ENCODE measurements at places on chromosomes 7 and 10. TPM values are rescaled to one million over a fixed set of nuclear protein-coding genes. Genes with fewer than 3 reads are reported as not detected.

GRCh38 chr7:158348446-158348845, 239.2 kb downstream of the PTPRN2 start:
- no peaks in the 10 kb centered on the region for H3K4me1 ChIP-seq
- H3K36me3 ChIP-seq = no peaks in the 10 kb centered on the region
- no peak overlapping the region for H3K4me3 ChIP-seq
- no peak overlapping the region for H3K27ac ChIP-seq
- DNase-seq = no peak
- no peaks in the 10 kb centered on the region for H3K27me3 ChIP-seq

DNA sequence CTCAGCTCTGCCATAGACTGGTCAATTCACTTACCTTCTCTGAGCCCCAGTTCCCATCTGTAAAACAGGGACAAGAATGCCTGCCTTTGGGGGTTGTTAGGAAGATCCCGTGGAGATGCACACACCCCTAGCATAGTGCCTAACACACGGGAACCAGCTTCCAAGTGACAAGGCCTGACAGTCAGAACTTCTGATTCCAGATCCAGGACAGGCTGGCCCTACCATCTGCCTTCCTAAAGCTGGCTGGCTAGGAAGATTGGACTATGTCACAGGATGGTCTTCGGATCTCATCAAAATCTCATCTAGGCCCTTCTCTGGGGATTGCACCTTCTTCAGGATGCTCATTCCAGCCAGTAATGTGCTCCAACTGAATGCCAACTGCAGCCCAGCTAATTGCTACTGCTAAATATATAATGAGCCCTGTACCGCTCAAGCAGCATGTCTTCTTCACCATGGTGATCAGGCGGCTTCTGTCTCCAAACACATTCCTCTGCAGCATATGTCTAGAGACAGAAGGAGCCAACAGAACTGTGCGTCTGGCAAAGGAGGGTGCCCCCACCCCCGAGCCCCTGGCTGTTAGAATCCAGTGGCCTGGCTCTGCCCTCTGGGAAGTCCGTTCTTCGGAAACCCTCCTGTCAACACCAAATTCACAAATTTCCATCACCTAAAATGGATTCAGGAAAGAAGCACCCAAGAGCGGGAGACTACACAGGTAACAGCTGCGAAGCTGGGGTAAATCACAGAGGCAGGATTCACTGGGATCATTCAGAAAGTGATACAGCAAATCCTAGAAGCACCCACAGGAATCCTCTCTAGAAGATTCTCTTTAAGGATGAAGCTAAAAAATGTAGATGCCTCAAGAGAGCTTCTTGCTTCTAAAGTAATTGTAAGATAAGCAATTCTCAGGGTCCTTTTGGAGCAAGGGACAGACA, 142.1 kb upstream of the EEPD1 start:
- no peaks in the 10 kb centered on the region for H3K4me1 ChIP-seq
- no peaks in the 10 kb centered on the region for H3K27me3 ChIP-seq
- H3K27ac ChIP-seq = no peak overlapping the region
- H3K4me3 ChIP-seq = no peak overlapping the region
- no peak for DNase-seq

The C10orf105 gene
- total RNA-seq = 0.07 TPM

The AVL9 gene
- 50.0 TPM for total RNA-seq

DNA sequence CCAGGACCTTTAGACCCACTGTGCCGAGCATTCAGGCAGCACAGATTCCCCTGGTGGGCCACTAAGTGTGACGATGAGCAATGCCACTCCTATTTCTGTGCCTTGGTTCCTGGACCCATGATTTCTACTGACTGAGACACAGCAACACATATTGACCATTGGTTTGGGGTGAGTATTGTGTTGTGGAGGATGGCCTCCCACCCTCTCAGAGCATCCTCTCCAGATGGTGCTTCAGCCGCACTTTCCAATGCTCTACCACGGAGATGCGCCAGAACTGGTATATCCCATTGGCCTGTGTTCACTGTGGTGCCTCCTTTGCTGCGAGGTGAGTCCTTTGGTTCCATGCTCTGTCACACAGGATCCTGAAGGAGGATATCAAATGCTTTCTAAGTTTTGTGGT, 10.1 kb upstream of the GDF10 start:
- no peak overlapping the region for H3K4me3 ChIP-seq
- H3K36me3 ChIP-seq = no peaks in the 10 kb centered on the region
- peak; percentile 1 for DNase-seq

- no peak overlapping the region for H3K27ac ChIP-seq
- H3K36me3 ChIP-seq = no peaks in the 10 kb centered on the region
- H3K27me3 ChIP-seq = no peaks in the 10 kb centered on the region
- no peaks in the 10 kb centered on the region for H3K4me1 ChIP-seq
- DNase-seq = peak; percentile 34
Observed at GRCh38 chr10:67779465-67780203, 58.4 kb downstream of the DNAJC12 start.

The ZNF438 gene
- total RNA-seq = 19.7 TPM

DNA sequence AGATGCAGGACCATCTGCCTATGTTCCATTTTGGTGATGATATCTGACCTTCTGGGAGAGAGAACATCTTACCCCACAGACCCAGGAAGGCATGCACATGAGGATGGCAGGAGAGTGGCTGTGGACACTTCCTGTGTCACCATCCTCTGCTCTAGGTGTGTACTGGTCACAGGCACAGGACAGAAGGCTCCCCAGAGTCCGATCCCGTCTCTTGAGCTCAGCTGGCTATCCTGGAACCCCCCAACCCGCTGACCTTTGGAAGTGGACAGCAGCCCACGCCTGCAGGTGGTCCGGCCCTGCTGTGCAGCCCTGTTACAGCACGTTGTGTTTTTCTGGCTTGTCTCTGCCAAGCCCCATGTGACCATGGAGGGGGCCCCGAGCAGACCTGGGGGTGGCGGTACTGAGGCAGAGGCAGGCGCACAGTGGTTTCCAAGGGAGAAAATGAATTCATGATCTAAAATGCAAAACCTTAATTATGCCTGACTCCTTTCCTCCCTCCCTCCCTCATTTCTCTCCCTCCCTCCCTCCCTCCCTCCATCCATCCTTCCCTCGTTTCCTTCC, 178.8 kb downstream of the CUX1 start:
- H3K27me3 ChIP-seq = no peaks in the 10 kb centered on the region
- H3K4me3 ChIP-seq = no peak overlapping the region
- DNase-seq = no peak
- no peak overlapping the region for H3K27ac ChIP-seq
- no peaks in the 10 kb centered on the region for H3K36me3 ChIP-seq

GRCh38 chr10:80153460-80153859, 20.9 kb downstream of the PLAC9 start:
- no peak overlapping the region for H3K4me3 ChIP-seq
- no peaks in the 10 kb centered on the region for H3K36me3 ChIP-seq
- peaks cover 9% of the 10 kb centered on the region for H3K4me1 ChIP-seq
- no peak for DNase-seq
- H3K27me3 ChIP-seq = no peaks in the 10 kb centered on the region
- no peak overlapping the region for H3K27ac ChIP-seq

DNA sequence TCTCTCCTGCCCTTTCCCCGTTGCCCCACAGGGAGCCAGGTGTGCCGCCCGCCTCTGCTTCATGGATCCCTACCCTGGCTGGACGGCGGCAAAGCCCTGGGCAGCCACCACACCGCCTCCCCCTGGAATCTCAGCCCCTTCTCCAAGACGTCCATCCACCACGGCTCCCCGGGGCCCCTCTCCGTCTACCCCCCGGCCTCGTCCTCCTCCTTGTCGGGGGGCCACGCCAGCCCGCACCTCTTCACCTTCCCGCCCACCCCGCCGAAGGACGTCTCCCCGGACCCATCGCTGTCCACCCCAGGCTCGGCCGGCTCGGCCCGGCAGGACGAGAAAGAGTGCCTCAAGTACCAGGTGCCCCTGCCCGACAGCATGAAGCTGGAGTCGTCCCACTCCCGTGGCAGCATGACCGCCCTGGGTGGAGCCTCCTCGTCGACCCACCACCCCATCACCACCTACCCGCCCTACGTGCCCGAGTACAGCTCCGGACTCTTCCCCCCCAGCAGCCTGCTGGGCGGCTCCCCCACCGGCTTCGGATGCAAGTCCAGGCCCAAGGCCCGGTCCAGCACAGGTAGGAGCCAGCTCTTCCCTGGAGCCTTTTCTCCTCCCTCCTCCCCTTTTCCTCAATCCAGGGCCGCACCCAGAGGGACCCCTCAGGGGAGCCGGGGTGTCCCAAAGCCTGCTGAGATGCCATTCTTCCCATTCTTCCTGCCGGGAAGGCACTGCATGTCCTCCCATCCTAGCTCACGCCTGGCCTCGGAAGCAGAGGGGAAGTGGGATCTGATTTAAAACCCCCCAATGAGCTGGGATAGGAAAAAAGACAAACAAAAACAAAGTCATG, 4.0 kb downstream of the GATA3 start:
- no peak overlapping the region for H3K27ac ChIP-seq
- peaks cover 5% of the 10 kb centered on the region for H3K4me1 ChIP-seq
- H3K27me3 ChIP-seq = peaks cover 8% of the 10 kb centered on the region
- no peak overlapping the region for H3K4me3 ChIP-seq

- H3K4me1 ChIP-seq = peaks cover 4% of the 10 kb centered on the region
- no peaks in the 10 kb centered on the region for H3K36me3 ChIP-seq
- DNase-seq = peak; percentile 63
- no peaks in the 10 kb centered on the region for H3K27me3 ChIP-seq
Observed at GRCh38 chr10:88154596-88155250, 291.3 kb downstream of the PTEN start.

DNA sequence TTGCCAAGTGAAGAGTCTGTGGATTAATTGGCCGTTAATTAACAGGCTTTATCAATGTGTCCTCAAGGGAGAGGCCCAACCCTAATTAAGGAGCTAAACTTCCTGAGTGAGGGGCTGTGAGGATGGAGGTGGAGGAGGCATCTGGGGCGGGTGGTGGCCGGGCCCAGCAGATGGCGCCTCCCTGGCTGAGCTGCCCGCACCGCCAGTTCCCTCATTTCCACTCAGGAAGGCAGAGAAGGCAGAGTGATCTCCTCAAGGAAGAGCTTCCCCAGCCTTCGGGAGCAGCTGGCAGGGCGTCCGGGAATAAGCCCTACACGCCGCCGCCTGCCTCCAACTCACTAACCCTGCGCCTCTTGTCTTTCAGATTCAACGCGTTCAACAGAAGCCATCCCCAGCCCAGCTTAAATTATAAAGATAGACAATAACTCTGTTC, 112.2 kb downstream of the CYTH3 start:
- DNase-seq = peak; percentile 76
- peak overlapping the region; percentile 63 for H3K27ac ChIP-seq
- no peaks in the 10 kb centered on the region for H3K27me3 ChIP-seq

GRCh38 chr7:95269640-95270039, 54.7 kb downstream of the PON1 start:
- H3K27me3 ChIP-seq = no peaks in the 10 kb centered on the region
- no peak overlapping the region for H3K4me3 ChIP-seq

DNA sequence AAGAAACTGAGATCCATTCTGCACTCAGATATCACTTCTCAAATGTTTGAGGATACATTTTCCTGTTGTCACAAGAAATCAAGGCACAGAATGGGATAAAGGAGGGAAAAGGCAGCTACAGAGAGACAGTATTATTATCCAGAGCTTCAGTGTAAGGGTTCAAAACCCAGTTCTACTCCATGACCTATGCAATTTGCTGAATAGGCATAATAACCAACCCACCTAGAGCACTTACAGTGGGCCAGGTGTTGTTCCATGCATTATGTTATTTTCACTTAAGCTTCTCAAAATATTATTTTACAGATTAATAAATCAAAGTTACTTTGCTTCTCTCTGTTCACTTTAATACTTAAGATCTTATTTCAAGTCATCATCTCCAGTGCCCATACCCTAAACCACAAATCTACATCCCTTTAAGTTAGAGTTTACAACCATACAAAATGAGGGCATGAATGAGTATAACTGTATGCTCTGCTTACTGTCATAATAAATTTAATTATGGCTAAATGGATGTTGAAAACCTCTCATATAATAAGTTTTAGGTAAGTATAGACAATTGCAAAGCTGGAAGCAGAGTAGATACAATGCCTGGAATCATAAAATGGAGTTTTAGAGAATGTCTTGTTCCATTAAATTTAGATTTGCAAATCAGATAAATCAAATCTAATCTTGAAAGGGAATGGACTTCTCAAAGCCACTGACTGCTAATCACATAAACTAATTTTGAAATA, 28.1 kb upstream of the PCLO start:
- no peaks in the 10 kb centered on the region for H3K27me3 ChIP-seq
- H3K4me3 ChIP-seq = no peak overlapping the region
- H3K4me1 ChIP-seq = no peaks in the 10 kb centered on the region
- DNase-seq = no peak

The CDHR1 gene
- not detected for total RNA-seq

The CCL24 gene
- not detected for total RNA-seq

DNA sequence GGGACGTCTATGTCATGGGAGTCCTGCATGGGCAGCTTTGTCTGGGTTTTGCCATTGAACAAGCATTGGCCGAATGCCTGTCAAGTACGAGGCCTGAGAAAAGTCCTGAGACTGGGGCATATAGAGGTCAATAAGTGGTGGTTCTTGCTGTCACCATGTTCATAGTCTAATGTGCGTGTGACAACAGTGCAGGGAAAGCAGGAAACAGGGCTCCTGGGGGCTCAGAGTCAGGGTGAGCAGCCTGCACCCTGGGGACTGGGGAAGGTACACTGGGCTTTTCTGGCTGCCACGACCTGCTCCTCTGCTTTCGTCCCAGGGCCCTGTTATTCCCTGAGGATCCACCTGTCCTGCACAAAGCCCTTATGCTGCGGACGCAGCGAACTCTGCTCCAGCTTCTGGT, 21.3 kb downstream of the FAM241B start:
- H3K27ac ChIP-seq = no peak overlapping the region
- H3K4me3 ChIP-seq = no peak overlapping the region
- H3K4me1 ChIP-seq = no peaks in the 10 kb centered on the region
- H3K36me3 ChIP-seq = no peaks in the 10 kb centered on the region
- no peak for DNase-seq

The HIP1 gene
- total RNA-seq = 27.0 TPM

The STAG3 gene
- total RNA-seq = 2.5 TPM

DNA sequence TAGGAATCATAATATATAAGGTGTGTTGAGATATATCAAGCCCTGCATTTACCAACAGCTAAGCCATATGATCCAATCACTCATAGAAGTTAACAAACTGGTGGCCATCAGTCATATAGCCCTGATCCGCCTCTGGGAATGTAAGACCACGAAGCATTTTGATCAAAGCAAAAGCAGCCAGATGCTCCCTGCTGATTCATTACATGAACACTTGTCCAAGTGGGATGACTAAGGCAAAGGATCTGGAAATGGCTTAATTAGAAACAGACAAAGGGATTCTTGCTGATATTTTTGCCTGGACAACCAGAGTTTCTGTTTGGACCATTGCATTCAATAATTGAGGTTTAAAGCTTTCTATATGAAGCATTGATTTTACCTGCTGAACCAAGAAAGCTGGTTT, 535.5 kb downstream of the GPAM start:
- H3K4me3 ChIP-seq = no peak overlapping the region
- no peak for DNase-seq
- H3K4me1 ChIP-seq = no peaks in the 10 kb centered on the region
- H3K27me3 ChIP-seq = no peaks in the 10 kb centered on the region

DNA sequence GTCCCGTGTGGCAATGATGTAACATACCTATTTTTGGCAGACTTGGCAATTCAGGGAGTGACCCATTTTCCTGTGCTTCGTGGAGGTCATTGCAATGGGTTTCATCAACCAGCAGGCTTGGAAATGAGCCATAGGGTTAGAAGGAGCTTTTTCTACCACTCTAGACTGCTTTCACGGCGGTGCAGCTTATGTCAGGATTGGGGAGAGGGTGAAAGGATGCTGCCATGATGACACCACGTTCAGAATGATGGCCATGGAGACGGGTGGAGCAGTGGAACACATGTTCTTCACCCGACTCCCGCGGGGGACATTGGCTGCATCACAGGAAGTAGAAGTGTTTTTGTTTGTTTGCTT, 220.2 kb downstream of the EMX2 start:
- no peaks in the 10 kb centered on the region for H3K36me3 ChIP-seq
- H3K27ac ChIP-seq = no peak overlapping the region
- H3K4me3 ChIP-seq = no peak overlapping the region
- H3K4me1 ChIP-seq = no peaks in the 10 kb centered on the region

All from uterus (tissue), 4 donors.